Lower leg skin (tissue), 4 donors: ENCODE measurements at places on chromosomes 2 and 18. TPM values are rescaled to one million over a fixed set of nuclear protein-coding genes. Genes with fewer than 3 reads are reported as not detected.

The G6PC2 gene
- total RNA-seq = not detected

The PFN4 gene
- total RNA-seq = 0.65 TPM

DNA sequence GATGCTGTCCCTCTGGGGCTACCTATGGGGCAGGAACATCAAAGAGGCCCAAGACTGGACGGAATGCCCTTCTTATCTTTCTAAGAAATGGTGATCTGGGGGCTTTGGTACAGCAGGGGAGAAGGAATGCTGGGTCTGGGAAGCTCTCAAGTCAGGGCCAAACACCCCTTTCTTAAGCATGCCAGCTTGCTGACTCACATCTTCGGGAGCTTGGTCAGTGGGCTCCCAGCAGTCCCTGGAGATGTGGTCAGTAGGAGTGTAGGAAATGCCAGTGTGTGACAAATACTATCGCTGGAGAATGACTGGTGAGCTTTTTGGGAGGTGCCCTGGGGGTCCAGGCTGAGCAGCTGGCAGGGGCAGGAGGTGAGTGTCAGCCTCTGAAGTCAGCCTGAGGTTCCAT is 105.0 kb upstream of the CDC42EP3 start:
- DNase-seq = no peak

The PLB1 gene
- 7.9 TPM for total RNA-seq

- no peak for DNase-seq
These were observed 631.5 kb downstream of the EPHA4 start for GRCh38 chr2:220940646-220941045.

The NCKAP1 gene
- total RNA-seq = 160 TPM

DNA sequence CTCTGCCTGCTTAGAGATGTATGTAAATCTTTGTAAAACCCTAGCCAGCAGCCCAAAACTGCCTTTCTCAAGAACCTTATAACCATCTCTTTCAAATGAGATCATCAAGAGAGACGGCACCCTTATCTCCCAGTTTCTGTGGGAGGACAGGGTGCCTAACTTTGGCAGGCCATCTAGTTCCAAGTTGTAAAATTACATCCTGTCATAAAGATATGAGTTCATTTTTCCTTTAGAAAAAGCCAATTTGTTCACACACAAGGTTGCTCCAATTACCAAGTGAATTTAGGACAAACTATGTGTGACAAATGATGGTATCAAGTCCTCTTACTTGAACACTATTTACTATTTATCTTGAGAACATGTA is 65.3 kb downstream of the MEMO1 start:
- DNase-seq = no peak

- no peak for DNase-seq
These were observed 205.1 kb upstream of the TNP1 start for GRCh38 chr2:217065012-217065290.
